ENCODE measurements at places on chromosomes 4 and X.

DNA sequence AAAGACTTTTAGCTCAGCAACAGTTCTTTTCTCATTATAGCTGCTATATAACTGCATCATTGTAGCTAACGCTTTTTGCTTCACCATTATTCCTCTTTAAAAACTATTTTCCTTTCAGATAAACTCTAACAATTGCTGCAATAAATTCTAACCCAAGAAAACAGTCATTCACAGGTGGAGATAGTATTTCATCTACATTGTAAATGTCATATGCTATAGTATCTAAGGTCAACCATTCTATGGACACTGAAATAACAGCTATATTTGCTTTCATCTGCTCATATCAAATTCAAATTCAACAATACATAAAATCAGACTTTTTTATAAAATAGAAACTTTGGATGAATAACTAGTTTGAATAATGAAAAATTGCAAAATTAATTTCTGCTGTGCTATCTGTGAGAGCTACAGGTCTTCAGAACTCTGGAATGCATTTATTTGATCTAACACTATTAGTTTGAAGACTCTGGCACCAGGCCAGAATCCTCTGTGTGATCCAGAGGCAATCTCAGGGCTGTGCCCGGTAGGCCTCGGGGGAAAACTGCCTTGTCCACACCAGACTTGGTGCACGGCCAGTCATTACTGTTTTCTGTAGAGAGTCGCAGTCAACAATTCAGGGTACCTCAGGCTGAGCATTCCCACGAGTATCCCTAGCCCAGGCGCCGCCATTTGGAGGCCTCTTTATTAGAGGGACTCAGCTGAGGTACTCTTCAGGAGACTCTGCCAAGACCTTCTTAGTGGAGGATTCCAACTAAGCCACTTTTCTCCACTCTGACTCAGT lies 332.4 kb downstream of the SLC7A11 start:
- DNase-seq: no peak

DNA sequence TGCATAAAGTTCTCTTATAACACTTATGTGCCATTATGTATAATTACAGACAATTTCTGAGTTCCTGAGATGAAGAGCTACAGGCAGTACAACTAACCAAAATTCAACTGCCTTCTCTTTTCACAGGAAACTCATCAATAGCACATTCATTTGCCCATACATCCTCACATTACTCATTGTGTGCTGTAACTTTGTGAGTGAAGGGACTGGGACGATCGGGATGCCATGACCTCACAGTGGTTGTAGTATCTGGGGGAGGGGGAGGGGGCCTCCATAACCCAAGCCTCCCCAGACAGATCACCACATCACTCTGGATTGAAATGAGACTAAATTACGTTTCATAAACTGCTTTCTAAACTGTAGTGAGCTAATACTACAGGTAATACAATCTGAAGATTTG lies 60.7 kb downstream of the ABCG2 start:
- DNase-seq: no peak

DNA sequence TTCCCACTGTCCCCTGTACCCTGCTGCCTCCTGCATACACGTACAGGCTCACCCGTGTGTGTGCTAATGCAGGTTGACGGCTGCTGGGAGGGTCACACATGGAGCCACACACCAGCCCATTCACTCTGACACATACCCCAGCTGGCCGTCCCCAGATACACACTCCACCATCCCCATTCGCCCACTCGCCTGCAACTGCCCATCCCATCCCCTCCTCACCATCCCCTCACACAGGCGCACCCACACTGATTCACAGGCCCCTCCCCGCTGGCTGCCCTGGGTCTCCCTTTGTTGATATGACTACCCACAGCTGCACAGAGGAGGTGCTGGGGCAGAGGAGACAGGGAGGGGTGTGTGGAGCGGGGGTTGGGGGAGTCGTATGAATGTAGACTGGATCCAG lies 25.7 kb downstream of the PJA1 start:
- DNase-seq: no peak

DNA sequence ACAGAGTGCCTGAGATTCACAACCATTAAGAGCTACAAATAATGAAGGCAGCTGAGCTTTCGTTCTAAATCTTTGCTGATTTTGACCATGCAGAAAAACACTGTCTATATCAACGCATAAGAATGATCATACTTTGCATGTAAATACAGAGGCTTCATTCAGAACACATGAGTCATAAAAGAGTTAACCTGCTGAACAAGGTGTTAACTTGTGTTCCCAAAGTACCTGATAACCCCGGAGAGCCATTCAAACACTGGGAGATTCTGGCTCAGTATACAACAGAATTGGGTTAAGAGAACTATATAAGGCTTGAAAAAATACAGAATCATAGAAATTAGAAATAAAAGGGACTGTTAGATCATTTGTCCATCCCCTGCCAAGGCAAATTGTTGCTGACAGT lies 964.3 kb upstream of the TENM3 start:
- no peak for DNase-seq

GRCh38 chr4:82388405-82388804 lies 14.6 kb upstream of the HNRNPD start:
- DNase-seq: no peak

- no peak for DNase-seq
Observed at GRCh38 chr4:89514811-89515210, 207.2 kb upstream of the GPRIN3 start.

GRCh38 chr4:53786632-53787031 lies 195.3 kb upstream of the LNX1 start:
- DNase-seq: no peak
